ENCODE measurements at places on chromosomes 7 and 10.
A peak's percentile ranks its signal among the peaks of the same experiment; 100 is the strongest.

- peak; percentile 76 for DNase-seq
These were observed 9.2 kb downstream of the SGMS1 start for GRCh38 chr10:50614444-50615137.

DNA sequence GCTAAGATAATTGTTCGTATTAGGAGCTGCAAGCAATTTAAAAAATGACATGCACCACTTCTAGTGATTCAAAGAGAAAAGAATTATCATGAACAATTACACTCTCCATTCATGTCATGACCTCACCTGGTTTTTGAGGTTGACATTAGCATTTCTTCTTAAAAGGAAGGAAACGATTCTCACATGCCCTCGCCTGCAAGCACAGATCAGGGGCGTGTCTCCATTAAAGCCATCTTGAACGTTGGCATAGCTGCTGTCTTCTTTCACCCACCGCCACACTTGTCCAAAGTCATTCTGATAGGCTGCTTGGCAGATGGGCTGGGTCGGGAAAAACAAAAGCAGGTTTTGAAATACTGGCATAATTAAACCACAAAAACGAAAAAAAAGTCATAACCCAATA is 19.9 kb downstream of the ANKRD22 start:
- no peak for DNase-seq

GRCh38 chr10:27723436-27723835 is 22.2 kb downstream of the MKX start:
- no peak for DNase-seq

GRCh38 chr7:24110056-24110455 is 173.9 kb upstream of the NPY start:
- no peak for DNase-seq

DNA sequence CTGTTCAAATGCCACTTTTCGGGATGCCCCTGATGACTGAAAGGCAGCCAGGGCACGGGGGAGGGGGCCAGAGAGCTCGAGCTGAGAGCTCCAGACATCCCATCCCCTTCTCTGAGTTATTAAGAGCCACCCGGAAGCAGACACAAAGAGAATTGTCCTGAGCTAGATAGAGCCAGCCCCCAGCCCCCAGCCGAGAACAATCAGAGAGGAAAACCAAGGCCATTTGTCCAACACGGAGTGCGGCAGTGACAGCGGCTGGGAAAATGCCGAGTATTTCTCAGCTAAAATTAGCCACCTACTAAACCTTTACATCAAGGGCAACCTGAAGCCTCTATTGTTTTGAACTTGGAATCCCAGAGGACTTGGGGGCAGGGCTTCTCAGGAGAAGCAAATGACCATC is 51.0 kb downstream of the UNC5B start:
- DNase-seq: peak; percentile 95

GRCh38 chr10:88194961-88195367 is 331.5 kb downstream of the PTEN start:
- no peak for DNase-seq

DNA sequence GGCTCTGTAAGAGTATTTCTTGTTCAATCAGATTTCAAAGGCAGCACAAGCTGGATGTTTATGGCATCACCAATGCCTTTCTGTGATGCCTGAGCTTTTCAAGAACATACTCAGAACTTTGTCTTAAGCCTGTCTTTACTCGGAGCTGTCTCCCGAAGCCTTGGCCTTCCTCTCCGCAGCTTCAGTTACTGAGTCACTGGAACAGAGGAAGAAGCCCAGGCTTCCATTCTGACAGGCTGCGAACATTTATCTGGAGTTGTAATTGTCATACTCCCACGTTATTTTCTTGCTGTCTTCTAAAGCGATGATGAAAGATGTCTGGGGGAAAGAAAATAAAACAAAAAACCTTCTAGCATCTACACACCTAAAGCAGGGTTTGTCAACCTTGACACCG is 43.9 kb downstream of the GRK5 start:
- DNase-seq: peak; percentile 79

DNA sequence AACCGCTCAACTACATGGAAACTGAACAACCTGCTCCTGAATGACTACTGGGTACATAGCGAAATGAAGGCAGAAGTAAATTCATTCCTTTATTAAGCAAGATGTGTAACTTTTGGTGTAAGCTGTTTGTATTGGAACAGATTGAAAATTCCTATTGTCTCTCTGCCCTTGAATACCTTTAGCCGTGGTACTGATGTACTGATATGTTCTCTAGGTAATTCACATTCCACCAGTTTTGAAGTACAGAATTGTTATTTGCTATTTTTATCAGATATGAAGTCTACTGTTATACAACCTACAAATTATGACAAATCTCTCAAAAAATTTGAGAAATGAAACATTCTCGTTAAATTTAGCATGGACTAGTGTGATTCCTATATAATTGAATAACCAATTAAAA is 17.7 kb downstream of the ZMYND11 start:
- DNase-seq: no peak

DNA sequence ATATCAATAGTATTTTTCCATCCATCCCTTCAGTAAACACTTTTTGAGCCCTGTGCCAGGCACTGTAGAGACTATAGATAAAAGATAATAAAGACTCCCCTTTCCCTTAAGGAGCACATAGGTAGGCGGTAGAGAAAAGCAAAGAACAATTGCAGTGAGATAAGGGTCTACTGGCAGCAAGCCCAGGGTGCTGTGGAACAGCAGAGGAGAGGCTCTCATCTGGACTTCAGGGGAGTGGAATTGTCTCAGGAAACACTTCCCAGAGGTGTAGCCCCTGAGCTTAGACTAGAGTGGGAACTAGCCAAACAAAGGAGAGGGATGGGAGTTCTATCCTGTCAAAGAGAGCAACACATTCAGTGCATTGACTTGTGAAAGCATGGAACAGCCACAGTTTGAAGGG is 102.0 kb downstream of the NRF1 start:
- no peak for DNase-seq

GRCh38 chr7:74194686-74195085 is 15.1 kb upstream of the LAT2 start:
- DNase-seq: no peak

GRCh38 chr7:116431787-116432526 is 67.6 kb upstream of the CAV2 start:
- DNase-seq: no peak

DNA sequence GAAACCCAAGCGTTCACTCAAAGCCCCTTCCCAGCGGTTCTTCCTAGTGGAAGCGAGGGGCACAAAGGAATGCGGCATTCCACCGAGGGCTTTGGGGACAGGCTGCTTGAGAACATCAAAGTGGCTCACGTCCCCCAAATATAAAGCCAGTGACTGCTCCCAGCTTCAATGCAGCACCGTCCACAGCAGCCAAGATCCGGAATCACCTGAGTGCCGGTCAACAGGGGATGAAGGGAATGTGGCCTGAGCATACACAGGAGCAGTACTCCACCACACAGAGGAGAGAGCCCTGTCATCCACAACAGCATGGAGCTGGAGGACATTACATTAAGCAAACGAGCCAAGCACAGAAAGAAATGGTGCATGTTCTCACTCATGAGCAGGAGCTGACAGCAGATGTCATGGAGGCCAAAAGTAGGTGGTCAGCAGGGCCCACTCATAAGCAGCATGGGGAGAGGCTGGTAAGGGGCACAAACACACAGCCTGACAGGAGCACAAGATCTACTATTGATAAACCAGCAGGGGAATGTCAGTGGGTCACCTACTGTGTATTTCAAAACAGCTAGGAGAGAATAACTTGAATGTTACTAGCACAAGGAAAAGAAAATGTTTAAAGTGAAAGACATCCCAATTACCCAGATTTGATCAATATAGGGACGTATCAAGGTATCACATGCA is 79.5 kb downstream of the DIP2C start:
- DNase-seq: no peak

- DNase-seq: no peak
These were observed 1.3 kb upstream of the TNRC18 start for GRCh38 chr7:5424749-5425506.
